Stimulated activated CD8-positive, alpha-beta memory T cell treated with anti-CD3 and anti-CD28 coated beads, Interleukin-4, amount 100 ng/mL, for 24 hours (primary cell): ENCODE measurements at places on chromosomes 12 and 14.

DNA sequence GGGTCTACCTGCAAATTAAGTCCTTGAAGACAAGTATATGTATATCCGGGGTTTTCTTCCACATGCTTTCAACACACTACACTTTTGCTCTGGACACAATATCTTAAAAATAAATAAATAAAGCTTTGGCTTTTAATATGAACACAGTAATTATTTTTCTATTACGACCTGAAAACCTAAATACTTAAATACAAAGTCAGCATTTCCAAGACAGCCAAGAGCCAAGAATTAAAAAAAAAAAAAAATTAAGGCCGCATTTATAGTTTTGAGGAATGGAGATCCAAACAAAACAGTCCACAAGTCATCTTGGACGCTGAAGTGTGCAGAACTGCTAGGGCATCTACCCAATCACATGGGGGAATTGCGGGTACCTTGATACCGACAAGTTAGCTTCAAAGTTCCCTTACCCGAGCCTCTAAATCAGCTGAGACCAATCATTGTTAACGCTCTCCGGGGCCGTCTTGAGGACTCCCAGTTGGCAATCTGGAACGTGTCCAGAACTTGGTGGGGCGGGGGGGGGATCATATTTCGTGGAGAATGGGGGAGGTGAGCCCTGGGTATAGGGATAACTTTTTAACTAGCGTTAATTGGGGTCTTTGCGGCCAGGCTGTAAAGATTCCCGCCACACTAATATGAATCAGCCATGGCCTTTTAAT is 731 bp upstream of the PCNX4 start:
- DNase-seq, result no peak

DNA sequence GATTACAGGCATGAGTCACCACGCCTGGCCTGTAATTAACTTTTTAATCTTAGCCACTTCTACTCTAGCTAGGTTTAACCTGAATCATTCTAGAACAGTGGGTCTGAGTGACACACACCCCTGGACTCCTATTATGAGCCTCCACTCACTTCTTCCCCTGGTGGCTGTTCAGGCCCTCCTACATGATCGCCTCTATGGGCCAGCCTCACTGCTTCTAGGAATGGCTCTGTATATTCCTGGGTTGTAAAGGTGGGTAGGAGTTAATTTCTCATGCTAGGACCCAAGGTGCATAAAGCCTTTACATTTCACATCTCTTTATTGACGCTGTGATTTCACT is 8.0 kb upstream of the RNU6-8 start:
- no peak for DNase-seq

DNA sequence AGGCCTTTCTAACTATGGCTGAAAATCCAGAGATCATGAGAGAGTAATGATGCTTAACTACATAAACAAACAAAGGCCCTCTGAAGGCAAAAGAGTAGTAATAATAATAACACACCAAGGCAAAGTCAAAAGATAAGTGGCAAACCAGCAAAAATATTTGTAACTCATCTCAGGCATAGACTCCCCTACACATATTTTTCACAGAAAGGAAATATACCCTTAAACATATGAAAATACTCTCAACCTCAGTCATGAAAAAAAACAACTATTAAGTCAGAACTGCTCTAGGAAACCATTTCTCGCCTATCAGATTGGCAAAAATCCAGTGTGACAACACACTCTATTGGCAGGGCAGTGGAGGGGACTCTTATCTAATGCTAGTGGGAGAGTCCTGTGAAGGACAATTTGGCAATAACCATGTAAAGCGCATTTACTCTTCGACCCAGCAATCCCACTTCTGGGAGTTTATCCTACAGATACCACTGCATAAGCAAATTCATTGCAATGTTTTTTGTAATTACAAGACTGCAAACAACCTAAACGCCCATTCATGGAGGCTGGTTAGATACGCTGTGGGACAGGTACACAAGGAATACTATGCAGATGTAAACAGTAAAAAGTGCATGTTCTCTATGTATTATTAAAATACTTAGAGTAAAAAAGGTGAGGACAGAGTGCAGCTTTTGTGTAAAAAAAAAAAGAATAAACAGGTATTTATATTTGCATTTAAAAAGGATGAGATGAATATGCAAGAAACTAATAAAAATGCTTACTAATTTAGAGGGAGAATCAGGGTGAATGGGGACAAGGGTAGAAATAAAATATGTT is 26.0 kb upstream of the IL22 start:
- no peak for DNase-seq

DNA sequence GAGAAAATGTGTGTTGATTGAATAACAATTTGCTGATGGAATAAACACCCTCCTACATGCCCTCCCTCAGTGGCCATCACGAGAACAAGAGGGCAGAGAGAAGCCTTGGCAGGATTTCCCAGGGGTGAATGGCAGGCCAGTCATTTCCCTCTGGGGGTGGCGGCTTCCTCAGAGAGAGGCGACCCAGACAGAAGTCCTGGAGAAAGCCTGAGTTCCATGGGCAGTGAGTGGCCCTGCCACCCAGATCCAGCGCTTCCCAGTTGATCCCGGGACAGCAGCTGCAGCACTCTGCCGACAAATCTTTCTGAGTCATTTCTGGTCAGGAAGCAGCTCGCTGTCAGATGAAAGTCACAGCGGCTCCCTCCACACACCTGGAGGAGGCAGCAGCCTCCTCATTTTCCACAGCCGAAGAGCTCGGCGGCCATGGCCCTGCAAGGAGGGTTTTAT is 123.0 kb downstream of the SCARB1 start:
- no peak for DNase-seq

- DNase-seq, result no peak
Observed at GRCh38 chr14:77910506-77910905, 110.6 kb downstream of the ADCK1 start.

GRCh38 chr14:23299211-23299957 is 3.3 kb downstream of the PPP1R3E start:
- no peak for DNase-seq

DNA sequence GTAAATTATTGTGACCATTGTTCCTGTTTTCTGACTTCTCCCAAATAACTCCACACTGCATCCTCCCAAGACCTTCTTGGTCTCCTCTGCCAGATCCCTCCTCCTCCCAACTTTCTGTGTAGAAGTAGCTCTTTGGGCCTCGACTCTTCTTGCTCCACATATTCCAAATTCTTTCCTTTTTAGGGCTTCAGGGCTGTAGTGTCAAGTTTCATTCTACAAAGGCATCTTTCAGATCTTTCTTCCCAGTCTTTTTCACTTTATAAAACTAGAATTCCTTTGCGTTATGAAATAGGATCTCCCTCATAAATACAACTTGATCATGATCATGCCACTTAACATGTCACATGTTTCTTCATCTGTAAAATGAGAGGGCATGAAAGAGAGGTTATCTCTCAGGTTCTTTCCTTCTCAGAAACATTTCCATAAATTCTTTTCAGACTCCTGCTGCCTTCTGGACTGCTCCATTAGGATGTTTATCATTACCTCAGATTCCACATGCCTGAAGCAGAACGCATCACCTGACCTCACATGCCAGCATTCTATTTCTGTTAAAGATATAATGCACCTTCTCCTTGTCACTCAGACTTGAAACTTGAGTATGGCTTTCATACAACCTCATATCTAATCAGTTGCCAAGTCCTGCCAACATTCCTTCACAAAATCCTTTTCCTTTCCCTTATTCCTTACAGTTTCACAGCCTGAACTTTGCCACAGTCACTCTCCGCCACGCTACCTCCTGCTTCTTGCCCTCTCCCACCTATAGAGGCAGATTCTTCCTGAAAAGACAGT is 8.5 kb downstream of the SLC38A1 start:
- DNase-seq, result no peak

DNA sequence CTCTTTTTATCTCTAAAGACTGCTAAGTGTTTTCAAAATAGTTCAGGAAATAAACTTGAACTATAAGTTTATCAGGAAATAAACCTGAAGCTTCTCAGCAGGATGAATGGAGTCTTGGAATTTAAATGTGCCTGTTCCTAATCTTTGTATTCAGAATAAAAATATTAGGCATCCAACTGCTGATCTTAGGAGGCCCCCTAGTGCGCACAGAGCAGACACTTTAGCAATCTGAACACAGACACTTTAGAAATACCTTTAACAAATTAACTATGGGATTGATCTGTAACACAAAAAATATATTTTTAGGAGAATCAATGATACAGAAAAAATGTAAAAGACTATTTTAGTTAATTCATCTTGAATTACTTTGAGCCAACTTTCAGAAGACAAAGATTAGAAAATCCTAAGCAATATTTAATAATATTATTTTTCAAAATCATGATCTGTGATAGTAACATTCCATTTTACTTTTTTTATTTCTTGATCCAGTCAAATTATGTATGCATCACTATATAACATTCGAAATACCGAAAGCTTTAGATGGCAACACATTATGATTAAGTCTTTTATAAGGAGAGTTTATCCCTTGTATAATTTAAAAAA is 80.9 kb downstream of the SLC41A2 start:
- peak; percentile 7 for DNase-seq

DNA sequence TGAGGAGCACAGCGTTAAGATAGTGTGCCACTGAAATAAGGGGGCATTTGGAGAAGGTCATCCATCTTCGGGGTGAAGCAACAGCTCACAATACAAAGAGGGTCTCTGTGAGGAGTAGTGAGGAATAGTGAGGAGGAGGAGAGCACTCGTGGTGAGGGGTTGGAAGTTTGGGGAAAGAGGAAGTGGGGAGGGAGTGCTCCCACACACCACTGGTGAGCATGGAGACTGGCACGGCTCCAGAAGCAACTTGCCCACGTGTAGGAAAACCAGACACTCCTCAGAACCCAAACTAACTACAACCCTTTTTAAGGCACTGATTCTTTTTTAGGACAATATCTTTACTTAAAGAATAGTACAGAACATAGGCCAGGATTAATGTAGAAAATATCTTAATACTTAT is 48.9 kb downstream of the GALNT8 start:
- no peak for DNase-seq

DNA sequence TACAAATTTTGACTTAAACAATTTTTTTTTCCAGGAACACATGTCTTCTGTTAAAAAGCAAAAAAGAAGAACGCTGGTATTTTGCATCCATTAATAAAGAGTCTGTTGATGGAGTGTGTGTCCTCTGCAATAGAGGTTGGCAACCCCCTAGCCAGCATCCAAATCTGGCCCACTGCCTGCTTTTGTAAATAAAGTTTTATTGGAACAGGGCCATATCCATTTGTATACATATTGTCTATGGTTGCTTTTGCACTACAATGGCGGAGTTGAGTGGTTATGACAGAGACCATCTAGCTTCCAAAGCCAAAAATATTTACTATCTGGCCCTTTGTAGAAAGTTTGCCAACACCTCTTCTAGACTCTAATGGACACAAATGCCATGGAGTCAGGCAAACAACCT is 49.6 kb downstream of the CCDC92 start:
- no peak for DNase-seq

DNA sequence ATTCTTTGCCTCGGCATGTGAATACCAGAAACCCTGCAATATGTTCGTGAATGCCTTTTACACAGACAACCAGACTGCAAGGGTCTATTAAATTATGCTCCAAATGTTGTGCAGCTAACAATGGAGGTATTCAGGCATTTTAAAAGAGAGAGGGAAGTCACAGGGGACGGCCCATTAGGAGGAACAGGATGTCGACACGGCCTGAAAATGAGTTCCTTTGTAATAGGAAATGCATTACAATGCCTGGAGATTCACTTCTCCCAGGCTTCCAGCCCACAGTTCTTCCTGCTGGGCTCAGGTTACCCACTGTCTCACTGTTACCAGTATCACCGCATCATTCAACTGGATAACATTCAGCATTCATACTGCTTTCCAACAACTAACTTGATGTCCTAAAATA is 2.5 kb downstream of the DUSP6 start:
- DNase-seq, result no peak

GRCh38 chr14:72892879-72893635 is 844 bp downstream of the DPF3 start:
- DNase-seq, result no peak

DNA sequence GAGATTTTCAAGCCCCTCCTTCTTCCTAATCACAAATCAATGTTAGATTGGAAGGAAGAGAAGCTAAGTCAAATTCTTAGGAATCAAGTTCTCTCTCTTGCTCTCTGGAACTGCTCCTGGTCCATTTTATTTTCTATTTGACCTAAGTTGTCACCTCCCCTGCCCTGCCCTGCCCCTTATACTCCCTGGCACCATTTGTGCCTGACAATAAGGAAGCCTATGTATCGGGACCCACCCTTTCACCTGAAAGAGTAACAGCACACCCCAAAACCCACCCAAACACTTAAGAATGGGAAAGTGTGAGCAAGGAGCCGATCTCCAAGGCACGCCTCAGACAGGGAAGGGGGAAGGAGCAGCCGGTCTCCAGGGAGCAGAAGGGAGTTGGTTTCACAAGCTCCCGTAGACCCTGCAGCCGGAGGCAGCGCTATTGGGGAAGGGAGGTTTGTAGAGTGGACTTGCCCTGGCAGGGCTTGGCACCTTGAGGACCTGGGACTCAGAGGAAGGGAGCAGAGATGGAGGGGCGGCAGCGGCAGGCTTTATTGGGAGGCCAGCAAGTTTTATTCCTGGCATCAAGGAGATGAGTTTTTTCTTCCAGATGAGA is 1.6 kb downstream of the LRRC74A start:
- DNase-seq, result no peak

- no peak for DNase-seq
Observed at GRCh38 chr12:121750507-121750955, 38.0 kb downstream of the TMEM120B start.

GRCh38 chr14:68140076-68140741 is 320.6 kb downstream of the RAD51B start:
- DNase-seq, result no peak

GRCh38 chr14:76499399-76499798 is 123.5 kb downstream of the ESRRB start:
- no peak for DNase-seq

DNA sequence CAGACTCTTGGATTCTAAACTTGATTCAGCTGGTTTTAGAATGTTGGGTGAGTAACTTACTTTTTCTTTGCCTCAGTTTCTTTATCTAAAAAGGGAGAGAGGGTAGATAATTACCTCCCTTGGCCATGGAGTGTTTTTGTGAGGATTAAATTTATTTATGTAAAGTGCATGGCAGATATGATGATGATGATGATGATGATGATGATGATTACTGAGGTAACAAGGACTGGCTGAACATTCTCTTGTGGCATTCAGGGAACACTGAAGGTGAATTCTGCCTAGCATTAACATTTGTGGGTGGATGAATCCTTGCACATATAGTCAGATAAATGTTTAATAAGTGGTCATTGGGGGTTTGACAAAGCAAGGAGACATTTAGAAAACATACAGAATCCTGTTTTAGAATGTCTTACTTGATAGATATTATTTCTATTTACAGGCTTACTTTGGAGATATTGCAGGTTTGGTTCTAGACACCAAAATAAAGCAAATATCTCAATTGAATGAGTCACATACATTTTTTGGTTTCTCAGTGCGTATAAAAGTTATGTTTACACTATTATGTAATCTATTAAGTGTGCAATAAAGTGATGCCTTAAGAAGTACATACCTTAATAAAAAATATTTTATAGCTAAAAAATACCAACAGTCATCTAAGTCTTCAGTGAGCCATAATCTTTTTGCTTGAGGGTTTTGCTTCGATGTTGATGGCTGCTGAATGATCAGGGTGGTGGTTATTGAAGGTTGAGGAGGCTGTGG is 123.2 kb downstream of the SNAPC1 start:
- no peak for DNase-seq

- DNase-seq, result no peak
Observed at GRCh38 chr12:31899109-31899508, 60.1 kb upstream of the RESF1 start.
